ENCODE measurements at places on chromosomes 5 and 9. TPM values are rescaled to one million over a fixed set of nuclear protein-coding genes. Genes with fewer than 3 reads are reported as not detected.

The OR1J2 gene
- not detected for total RNA-seq

The SGCD gene
- total RNA-seq: 0.11 TPM

The IRX2 gene
- not detected for total RNA-seq

The NIPAL4 gene
- 1.4 TPM for total RNA-seq

The SLC44A1 gene
- 7.8 TPM for total RNA-seq

The C1QTNF2 gene
- total RNA-seq: not detected

The DOCK8 gene
- 141 TPM for total RNA-seq

- DNase-seq: no peak
- no peak overlapping the region for H3K27ac ChIP-seq
- H3K36me3 ChIP-seq: no peaks in the 10 kb centered on the region
- H3K4me3 ChIP-seq: no peak overlapping the region
- no peaks in the 10 kb centered on the region for H3K27me3 ChIP-seq
- H3K4me1 ChIP-seq: no peaks in the 10 kb centered on the region
These were observed 77.3 kb upstream of the SLC1A3 start for GRCh38 chr5:36529142-36529541.

DNA sequence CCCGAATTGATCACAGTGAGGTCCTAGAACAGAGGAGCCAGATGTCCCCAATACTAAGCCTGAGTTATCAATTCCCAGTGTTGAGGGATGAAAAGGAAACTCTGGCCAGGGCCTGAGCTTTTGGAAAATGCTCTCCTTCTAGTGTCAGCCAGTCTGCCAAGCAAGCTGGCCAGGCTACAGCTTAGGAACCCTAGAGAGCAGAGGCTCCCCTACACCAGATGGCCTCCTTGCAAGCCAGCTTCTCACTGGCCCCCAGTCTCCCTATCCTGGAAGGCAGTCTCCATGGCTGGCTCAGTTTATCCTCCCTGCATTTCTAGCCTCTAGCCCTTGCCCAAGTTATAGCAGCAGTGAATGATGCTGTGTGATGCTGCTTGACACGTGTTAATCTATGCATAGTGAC, 204.7 kb upstream of the WWC1 start:
- no peaks in the 10 kb centered on the region for H3K4me1 ChIP-seq
- no peaks in the 10 kb centered on the region for H3K27me3 ChIP-seq
- H3K27ac ChIP-seq: no peak overlapping the region

- H3K36me3 ChIP-seq: no peaks in the 10 kb centered on the region
- H3K4me3 ChIP-seq: no peak overlapping the region
- DNase-seq: no peak
- no peak overlapping the region for H3K27ac ChIP-seq
These were observed 110.0 kb downstream of the SLC28A3 start for GRCh38 chr9:84230355-84231145.

- no peak overlapping the region for H3K27ac ChIP-seq
- H3K36me3 ChIP-seq: no peaks in the 10 kb centered on the region
- DNase-seq: no peak
- H3K4me1 ChIP-seq: no peaks in the 10 kb centered on the region
- H3K4me3 ChIP-seq: no peak overlapping the region
These were observed 465.5 kb downstream of the DNAH5 start for GRCh38 chr5:13478831-13479465.

DNA sequence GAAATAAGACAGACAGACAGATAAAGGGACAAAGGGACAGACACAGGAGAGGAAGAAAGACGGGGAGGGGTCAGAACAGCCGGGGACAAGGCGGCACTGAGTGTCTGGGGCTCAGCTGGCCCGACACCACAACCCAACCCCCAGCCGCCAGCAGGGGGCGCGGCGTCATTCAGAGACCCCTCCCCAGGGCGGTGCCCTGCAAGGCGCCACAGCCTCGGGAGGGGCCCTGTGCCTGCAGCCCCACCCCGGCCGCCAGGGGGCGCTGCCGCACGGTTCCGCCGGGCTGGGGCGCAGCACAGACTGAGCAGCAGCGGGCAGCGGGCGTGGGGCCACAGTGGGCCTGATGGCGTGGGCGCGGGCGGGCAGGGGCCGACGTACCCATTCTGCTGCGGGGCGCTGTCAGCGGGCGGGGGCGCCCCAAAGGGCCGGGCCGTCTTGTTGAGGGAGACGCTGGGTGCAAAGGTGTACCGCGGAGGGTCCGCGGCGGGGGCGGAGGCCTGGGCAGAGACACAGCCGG, 5.9 kb downstream of the PDLIM7 start:
- no peaks in the 10 kb centered on the region for H3K27me3 ChIP-seq
- H3K4me1 ChIP-seq: peaks cover 6% of the 10 kb centered on the region
- H3K36me3 ChIP-seq: no peaks in the 10 kb centered on the region
- no peak overlapping the region for H3K4me3 ChIP-seq
- H3K27ac ChIP-seq: no peak overlapping the region
- DNase-seq: no peak

DNA sequence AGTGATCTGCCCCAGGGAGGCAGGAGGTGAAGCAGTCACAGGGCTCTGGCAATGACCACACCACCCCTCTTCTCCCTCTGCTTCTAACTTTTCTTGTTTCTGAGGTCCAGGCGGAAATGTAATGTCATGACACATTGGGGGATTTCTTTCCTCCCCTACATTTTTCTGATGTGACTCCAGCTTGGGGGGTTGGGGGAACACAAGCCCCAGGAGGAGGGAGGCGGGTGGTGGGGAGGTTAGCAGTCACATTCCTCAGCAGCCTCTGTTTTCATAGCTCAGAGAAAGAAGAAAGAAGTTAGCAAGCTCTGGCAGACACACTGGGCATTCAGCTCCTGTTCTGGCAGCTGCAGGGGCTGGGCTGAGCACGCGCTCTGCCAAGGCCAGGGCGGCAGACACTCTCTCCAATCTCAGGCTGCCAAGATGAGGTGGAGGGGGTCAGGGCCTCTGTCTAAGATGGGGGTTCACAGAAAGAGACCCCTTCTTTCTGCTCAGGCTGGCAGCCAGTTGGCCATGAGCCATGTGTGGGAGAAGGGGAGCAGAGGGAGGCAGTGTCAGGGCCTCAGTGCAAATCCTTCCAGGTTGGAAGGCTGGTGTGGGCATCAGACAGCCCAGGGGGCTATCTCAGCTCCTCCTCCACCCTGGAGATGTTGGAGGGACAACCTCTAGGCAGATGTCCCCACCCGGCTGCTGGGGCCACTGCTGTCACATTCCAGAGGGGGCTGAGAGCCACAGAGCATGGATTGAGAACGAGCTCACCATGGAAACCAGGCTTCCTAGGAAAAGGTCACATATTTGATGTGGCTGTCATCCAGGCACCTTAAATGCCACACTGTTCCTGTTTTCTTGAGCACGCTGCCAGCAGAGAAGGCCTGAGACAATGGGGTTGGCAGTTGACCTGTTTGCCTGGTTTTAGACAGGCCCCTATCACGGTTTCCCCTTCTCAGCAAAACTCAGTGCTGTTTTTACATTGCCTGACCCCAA, 20.1 kb upstream of the PFDN1 start:
- H3K36me3 ChIP-seq: no peaks in the 10 kb centered on the region
- H3K27me3 ChIP-seq: no peaks in the 10 kb centered on the region
- H3K4me3 ChIP-seq: no peak overlapping the region

GRCh38 chr5:112549127-112549526, 130.1 kb upstream of the EPB41L4A start:
- H3K27ac ChIP-seq: no peak overlapping the region
- H3K27me3 ChIP-seq: no peaks in the 10 kb centered on the region
- H3K4me3 ChIP-seq: no peak overlapping the region
- DNase-seq: no peak
- no peaks in the 10 kb centered on the region for H3K4me1 ChIP-seq

- no peak overlapping the region for H3K4me3 ChIP-seq
- H3K36me3 ChIP-seq: no peaks in the 10 kb centered on the region
- H3K27me3 ChIP-seq: peaks cover 28% of the 10 kb centered on the region
- peak; percentile 76 for DNase-seq
These were observed 10.2 kb downstream of the HAND1 start for GRCh38 chr5:154467655-154468354.

GRCh38 chr5:87170799-87171198, 96.9 kb upstream of the RASA1 start:
- H3K27me3 ChIP-seq: no peaks in the 10 kb centered on the region
- H3K36me3 ChIP-seq: no peaks in the 10 kb centered on the region
- no peak overlapping the region for H3K4me3 ChIP-seq
- H3K27ac ChIP-seq: no peak overlapping the region
- H3K4me1 ChIP-seq: no peaks in the 10 kb centered on the region

All from CD8-positive, alpha-beta memory T cell (primary cell).